ENCODE measurements at places on chromosomes 5 and 9.

- DNase-seq = no peak
Measured at GRCh38 chr9:16192403-16193017, 639.7 kb downstream of the CCDC171 start.

DNA sequence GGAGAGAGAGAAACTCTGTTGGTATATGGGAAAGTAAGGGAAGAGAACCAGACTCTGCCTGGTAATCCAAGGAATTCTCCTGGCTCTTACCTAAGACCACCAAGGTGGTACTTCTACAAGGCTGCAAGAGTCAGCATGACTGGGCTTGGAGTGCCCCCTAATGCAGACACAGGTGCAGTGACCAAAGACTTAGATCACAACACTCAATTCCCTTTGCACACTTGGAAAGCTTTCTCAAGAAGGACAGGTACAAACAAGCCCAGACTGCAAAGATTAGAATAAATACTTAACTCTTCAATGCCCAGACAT lies 25.2 kb downstream of the UGT3A2 start:
- DNase-seq = no peak

DNA sequence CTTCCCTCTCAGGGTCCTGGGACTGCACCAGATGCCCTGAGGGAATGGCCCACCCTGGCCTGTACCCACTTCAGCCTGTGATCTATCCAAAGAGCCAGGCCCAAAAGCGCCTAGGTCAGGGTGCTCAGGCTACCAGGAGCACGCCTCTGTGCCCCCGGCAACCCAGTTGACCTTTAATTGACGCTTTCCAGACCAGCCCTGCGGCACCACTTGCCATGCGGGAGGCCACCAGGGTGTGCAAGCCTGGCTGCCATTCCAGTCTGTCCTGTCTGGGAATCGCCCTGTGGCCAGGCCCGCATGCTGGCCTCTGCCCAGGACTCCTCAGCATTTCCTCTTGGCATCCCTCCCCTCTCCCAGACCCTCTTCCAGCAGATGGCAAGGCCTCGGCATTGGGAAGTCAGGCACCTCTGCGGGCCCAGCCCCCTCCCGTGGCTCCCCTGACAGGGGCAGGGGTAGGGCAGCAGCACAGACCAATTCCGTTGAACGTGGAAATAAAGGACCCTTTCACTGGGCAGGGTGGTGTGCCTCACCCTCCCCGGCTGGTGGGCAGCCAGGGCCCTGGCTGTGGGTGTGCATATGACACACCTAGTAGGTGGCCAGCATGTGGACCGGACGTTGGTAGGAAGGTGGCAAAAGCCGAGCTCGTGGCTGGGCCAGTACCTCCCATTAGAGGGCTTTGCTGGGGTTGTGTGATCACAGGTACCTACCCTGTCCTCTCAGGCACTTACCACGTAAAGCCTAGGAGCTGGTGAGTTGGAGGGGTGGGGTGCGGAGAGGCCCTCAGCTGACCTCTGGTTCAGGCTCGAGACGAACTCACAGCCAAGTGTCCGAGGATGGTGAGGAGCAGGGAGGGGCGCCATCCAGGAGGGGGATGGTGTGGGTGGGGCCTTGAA lies 3.5 kb upstream of the AIF1L start:
- DNase-seq = no peak

DNA sequence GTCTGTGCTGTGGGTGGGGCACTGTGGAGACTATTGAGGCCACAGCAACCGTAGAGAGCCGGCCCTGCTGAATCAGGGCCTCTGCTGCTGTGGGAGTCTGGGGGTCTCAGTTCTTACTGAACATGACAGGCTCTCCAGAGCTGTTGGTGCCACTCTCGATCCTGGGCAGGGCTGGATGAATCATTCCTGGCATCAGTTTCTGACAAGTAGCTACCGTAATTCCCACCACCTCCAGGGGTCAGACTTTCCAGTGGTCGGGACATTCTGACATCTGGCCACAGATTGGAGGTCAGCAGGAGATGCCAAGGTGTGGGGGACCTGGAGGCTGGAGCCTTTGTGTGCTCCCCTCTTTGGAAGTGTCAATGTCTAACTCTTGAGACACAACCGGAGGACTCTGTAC lies 188.4 kb downstream of the IRX2 start:
- DNase-seq = no peak

GRCh38 chr9:95650720-95651119 lies 133.9 kb upstream of the PTCH1 start:
- DNase-seq = no peak

GRCh38 chr5:65034813-65035209 lies 266.1 kb downstream of the CWC27 start:
- no peak for DNase-seq

- DNase-seq = no peak
Measured at GRCh38 chr5:143931476-143931875, 119.5 kb downstream of the HMHB1 start.

GRCh38 chr9:69971643-69972449 lies 71.8 kb upstream of the MAMDC2 start:
- DNase-seq = peak; percentile 69

GRCh38 chr5:9347032-9347431 lies 198.8 kb downstream of the SEMA5A start:
- no peak for DNase-seq

DNA sequence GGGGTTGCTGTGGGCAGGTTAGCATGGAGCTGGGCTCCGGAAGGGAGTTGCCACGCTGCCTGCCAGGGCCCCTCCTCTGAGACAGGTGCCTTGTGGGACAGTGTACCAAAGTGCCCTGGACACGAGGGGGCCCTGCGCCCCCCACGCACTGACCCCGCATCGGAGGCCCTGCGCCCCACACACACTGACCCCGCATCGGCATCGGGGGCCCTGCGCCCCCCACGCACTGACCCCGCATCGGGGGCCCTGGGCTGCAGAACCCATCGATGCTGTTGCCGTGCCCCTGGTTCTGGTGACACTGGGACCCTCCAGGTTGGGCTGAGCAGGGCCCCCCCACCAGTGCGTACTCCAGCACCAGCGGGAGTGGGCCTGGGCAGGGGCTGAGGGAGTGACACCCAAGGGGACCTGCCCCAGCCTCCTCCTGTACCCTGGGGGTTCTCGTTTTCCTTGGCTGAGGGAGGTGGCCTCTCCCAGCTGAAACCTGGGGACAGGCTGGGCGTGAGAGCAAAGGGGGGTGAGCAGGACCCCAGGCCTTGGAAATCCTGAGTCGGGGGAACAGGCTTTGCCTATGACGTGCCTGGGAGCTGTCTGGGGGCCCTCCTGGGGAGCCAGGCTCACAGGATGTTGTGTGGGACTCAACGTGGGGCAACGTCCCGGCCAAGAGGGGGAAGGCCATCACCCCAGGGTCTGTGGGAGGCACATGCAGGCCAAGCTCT lies 6.9 kb downstream of the SAPCD2 start:
- no peak for DNase-seq

GRCh38 chr5:148903587-148903986 lies 77.2 kb downstream of the ADRB2 start:
- DNase-seq = no peak

GRCh38 chr5:123865641-123866040 lies 353.7 kb downstream of the CSNK1G3 start:
- DNase-seq = peak; percentile 96

GRCh38 chr5:15446552-15446951 lies 53.4 kb upstream of the FBXL7 start:
- DNase-seq = no peak

DNA sequence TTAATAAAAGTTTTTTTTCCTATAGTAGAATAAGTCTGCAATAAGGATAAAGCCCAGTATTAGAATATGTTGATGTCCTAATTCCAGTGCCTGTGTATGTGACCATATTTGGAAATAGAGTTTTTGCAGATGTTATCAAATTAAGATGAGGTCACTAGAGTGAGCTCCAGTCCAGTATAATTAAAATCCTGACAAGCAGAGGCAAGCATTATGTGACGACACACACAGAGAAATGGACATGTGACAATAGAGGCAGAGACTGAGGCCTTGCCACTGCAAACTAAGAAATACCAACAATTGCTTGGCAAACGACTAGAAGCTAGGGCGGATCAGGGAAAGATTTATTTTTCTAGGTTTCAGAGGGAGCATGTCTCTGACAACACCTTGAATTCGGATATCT lies 216.4 kb upstream of the CYLC2 start:
- DNase-seq = no peak

GRCh38 chr9:32468740-32469139 lies 57.3 kb downstream of the RIGI start:
- no peak for DNase-seq

- DNase-seq = no peak
Measured at GRCh38 chr5:137647401-137647800, 88.5 kb downstream of the KLHL3 start.
